ENCODE measurements at places on chromosomes 4 and X.
A peak's percentile ranks its signal among the peaks of the same experiment; 100 is the strongest.

DNA sequence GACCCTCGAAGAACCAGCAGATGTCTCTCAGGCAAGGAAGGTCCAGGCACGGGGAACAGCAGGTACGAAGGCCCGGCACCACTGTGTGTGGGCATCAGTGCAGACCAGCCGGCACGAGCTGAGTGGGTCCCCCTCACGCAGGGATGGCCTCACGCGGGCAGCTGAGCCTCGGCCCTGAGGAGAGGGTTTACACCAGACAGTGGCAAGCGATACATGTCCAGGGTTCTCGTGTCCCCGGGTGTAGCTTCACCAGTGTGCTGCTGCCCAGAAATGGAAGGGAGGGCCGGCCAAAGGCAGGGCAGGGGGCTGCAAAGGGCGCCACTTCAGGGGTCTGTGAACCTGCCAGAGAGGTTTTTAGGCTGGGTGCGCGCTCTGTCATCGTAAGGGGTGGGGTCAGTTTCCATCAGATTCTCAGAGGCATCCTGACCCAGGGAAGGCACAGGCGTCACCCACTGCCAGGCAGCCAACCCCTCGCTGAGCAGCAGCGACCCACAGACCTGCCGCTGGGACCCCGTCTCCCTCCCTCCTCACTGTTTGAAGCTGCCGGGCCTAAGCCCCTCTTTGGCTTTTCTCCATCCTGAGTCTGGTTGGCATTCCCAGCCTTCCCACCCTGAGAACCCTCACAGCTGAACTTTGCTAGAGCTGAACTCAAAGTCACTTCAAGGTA lies 107.0 kb downstream of the CPZ start:
- DNase-seq: no peak

DNA sequence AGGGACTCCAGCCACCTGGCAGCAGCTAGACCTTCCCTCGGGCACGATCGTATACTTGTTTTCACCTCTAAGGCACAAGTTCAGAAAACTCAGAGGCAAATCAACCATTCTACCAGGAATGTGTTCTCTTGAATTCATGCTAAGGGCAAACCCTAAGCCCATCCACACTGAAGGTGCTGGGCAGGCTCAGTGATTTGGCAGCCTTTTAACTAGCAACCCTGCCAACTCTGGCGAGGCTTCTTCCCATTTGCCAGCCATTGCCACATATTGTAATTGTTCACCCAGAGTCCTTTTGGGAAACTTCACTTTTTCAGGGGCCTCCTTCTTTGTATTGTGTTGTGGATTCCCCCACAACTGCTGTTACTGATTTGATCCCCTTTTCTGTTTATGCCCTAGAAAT lies 298.6 kb upstream of the LDB2 start:
- DNase-seq: no peak

- DNase-seq: no peak
These were observed 221.8 kb upstream of the KLF3 start for GRCh38 chr4:38442073-38442788.

- DNase-seq: no peak
These were observed 69.4 kb upstream of the CLDN34 start for GRCh38 chrX:9897761-9898161.

DNA sequence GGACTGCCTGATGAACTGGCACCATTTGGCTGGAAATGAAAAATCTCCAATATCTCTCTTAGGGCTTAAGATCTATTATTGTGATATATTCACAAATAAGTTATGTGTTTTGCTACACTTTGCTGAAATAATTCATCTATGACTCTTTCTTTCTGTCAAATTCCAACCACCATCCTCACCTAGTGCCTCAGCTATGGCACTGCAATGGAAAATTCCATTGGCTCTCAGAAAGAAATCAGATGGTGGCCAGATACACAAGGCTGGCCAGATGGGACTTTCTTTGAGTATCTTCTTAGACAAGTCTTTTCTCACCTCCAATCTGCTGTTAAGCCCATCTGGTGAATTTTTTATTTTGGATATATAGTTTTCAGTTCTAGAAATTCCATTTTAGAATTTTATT lies 28.0 kb downstream of the NAT8L start:
- no peak for DNase-seq

DNA sequence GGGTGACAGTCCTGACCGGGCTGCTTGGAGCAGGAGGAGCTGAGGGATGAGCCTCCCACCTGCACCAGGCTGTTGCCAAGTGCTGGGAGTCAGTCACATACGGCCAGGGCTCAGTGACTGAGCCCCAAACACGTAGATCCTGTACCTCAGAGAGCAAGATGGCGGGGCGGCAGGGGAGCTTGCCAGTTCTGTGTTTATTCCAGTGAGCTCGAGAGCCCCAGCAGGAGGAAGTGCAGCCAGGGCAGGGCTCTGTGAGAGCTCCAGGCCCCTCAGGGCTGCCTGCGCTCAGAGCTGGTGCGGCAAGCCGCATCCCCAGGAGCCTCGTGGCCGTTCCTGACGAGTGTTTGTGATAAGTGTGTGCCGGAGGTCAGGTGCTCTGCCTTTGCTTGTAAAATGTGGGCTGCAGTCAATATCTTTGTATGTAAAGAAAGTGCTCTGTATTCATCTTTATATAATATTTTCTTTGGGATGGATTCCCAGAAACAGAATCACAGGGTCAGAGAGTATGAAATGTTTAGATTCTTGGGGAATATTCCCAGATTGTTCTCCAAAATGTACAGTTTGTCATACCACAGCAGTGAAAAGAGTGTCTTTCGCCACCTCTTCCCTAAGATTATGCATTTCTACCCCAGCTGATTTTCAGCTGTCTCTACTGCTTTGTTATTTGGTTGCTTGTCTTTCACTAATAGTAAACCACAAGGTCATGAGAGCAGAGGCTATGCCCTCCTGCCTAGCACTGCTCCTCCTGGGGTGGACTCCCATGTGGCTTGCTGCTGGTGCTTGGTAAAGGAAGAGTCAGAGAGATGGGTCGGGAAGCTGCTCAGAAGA lies 50.3 kb downstream of the NELFA start:
- DNase-seq: no peak

DNA sequence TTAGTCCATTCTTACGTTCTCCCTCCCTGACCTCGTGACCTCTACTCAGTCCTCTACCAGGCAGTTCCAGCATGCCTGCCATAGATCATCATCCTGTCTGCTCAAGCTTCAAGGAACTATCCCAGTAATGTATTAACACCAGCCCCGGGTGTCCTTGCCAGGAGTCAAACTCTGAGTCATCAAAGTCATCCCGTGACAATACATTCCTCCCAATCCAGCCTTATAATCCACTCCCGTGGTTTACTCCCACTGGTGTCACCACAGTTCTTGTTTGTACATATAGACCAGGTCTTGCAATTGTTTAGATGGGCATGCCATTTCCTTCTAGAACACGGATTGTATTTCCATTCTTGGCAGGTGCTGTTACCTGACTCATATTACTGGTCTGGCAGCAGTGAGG lies 68.7 kb upstream of the TAB3 start:
- no peak for DNase-seq

DNA sequence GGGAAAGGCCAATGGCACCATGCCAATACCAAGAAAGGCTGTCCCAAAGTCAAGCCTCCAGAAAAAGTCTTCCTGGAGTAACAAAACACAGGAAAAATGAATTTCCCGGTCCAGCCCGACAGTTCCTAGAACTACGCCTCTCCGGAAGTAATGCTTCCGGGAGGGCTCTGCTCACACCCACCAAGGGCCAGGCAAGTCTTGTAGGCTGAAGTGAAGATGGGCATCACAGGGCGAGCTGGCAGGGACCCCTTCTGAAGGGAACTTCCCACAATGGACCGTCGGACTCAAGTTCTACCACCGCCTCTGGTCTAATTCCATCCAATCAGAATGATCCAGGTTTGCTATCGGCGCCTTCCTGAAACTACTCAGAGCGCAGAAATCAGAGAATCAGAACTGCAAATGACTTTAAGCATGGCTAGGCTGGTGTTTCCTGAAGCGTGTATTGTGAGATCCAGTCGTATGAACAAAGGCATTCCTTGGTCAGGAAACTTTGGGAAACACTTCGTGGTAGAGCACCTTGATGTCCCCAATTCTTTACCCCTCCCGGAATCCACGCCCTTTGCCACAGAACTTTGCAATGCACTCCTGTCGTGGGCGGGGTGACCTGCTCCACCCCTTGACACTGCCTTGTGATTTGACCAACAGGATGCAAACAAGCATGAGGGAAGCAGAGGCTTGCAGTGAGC lies 127.8 kb downstream of the BCOR start:
- DNase-seq: no peak

DNA sequence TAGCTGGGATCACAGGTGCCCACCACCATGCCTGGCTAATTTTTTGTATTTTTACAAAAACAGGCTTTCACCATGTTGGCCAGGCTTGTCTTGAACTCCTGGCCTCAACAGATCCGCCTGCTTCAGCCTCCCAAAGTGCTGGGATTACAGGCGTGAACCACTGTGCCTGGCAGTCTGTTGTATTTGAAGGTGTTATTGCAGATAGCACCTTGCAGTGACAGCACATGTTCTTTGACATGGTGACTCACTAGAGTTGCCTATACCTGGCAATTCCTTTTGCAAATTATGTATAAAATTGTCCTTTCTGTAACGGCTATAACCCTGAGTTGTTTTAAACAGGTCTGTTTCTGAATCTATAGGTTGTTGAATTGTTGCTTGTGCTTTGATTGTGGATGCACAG lies 7.9 kb downstream of the OGT start:
- DNase-seq: no peak

GRCh38 chr4:163967263-163967662 lies 472.8 kb downstream of the TMA16 start:
- no peak for DNase-seq

DNA sequence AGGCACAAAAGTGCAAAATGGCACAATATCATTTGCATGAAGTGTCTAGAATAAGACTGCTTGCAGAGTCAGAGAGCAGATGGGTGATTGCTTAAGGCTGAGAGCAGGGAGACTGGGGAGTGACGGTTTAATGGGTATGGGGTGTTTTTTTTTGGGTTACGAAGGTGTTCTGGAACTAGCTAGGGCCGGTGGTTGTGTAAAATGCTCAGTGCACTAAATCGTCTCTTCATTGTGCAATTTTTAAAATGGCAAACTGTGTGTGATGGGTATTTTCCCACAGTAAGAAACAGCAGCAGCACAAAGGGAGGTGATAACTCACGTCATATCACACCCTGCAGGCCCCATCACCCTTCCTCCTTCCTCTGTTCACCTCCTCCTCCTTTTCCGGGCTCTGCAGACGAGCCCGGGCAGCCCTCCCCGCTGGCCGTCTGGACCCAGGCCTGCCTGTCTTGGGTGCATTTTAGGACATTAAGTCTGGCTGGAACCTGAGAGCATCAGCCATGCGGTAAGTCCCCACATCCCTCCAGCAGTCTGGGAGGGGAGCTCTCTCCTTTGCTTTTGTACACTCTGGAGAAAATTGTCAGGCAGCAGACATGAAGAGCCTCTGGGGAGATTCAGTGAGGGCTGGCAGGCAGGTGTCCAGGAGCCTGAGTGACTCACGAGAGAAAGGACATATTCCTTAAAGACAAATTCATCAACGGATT lies 42.7 kb downstream of the ASMT start:
- no peak for DNase-seq

GRCh38 chrX:15129412-15129811 lies 140.5 kb downstream of the ASB9 start:
- no peak for DNase-seq

DNA sequence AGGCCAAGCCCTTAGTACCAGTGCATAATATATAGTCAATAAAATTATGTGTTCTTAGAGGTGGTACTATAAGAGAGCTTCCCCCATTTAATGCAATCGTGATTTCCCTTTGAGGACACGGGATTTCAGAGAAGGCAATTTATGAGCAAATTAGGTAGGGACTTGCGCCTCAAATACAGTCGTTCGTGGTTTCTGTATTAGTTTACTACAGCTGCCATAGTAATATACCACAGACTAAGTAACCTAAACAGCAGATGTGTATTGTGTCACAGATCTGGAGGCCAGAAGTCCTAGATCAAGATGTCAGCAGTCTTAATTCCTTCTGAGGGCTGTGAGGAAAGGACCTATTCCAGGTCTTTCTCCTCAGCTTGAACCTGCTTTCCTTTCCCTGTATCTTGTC lies 1.5 kb upstream of the PUDP start:
- no peak for DNase-seq

- DNase-seq: no peak
These were observed 90.6 kb downstream of the MID1IP1 start for GRCh38 chrX:38891641-38892413.

DNA sequence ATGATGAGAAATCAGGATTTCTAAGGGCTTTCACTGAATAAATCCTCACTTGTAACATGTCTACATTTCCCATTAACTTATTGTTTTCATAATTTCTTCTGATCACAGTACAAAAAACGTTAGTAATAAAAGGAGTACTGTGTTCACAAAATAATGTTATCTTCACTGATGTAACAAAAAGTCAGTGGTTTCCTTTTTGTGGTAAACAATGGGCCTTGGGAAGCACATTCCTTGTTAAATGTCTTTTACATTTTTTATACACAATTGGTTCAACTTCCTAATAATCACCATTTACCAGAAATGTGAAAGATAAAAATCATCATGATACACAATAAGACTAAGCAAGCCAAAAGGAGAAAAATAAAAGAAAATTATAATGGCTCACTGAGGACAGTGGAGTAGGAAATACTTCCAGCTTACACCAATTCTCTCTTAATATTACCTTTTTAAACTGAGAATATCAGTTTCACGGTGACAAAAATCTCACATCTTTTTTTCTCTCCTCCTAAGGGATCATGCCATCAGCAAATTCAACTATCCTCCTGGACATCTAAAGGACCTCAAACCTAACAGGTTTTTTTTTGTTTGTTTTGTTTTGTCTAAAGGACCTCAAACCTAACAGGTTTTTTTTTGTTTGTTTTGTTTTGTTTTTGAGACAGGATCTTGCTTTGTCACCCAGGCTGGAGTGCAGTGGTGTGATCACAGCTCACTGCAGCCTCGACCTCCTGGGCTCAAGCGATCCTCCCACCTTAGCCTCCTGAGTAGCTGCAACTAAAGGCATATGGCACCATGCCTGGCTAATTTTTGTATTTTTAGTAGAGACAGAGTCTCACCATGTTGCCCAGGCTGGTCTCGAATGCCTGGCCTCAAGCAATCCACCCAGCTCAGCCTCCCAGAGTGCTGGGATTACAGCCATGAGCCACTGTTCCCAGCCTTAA lies 57.3 kb downstream of the FRYL start:
- DNase-seq: peak; percentile 23
